CD4-positive, alpha-beta T cell treated with Interleukin-6 for 4 hours (primary cell): ENCODE measurements at places on chromosomes 16 and 17.

GRCh38 chr17:18326039-18326438, 10.9 kb downstream of the SMCR8 start:
- DNase-seq = no peak

DNA sequence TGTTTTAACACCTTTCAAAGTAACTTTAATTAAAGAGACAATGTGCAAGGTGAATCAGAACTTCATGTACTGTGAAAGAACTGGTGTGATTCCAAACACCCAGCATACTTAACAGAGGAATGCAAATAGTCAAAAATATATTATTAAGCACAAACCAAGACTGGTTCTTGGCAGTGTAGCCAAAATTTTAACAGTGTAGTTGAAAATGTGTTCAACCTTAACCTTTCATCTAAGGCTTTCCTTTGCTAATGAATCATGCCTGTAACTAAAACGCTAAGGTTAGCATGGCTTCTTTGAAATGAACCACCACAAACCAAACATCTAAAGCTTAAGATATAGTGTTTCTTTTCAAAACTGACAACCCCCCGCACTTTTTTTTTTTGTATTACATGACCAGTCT, 146.3 kb upstream of the AXIN2 start:
- DNase-seq = no peak

GRCh38 chr16:75343286-75343685, 90.0 kb downstream of the CFDP1 start:
- no peak for DNase-seq

DNA sequence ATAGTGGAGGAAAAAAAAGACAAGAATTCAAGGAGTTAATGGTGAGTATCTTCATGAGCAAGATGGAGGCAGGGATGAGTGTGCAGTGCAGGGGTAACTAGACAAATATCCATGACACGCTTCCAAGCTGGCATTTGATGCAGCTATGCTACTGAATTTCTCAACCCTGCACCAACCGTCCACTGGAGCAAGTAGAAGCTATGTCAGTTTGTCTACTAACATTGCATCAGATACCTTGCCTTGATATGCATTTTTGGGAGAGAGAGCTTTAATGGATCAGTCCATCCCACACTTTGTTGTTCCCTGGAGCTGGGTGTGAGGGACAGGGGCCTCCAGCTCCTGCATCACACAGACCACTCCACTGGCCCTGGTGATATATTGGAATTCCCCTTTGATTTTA, 16.4 kb downstream of the CCL11 start:
- DNase-seq = no peak

DNA sequence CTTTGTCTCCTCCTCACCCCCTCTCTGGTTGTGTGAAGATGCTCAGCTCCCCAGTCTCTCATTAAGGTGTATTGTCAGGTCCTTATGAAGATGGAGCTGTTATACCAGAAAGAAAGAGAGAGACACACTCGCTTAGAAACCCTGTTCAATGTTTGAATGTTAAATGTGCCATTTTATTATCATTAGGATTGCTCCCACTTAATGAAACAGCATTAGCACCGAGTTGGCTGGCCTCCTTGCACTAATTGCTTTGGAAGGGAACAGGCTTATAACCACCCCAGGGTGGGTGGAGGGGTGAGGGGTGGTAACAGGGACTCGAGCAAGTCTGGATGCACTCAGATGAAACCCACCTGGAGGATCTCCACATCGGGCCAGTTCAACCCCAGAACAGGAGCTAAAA, 14.4 kb downstream of the PIPOX start:
- no peak for DNase-seq

GRCh38 chr17:77778636-77779489, 179.6 kb upstream of the TNRC6C start:
- no peak for DNase-seq

- no peak for DNase-seq
These were observed 18.5 kb upstream of the DOC2B start for GRCh38 chr17:199806-200545.

DNA sequence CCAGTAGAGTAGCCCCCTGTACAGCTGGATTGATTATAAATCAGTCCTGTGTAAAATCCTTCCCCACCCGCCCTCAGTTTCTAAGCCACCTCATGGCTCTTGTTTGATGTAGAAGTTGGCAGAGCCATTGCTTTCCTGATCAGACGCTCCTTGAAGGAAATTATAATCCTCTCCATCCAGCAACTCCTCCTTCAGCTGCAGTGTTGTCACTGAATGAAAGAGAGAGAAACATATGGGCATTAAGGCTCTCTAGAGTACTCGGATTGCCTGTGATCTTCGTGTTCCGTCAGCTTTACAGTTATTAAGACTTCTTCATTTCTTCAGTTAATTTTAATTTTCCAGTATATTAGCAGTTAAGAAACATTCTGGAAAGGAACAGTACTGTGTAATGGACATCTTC, 14.3 kb downstream of the NME2 start:
- no peak for DNase-seq

DNA sequence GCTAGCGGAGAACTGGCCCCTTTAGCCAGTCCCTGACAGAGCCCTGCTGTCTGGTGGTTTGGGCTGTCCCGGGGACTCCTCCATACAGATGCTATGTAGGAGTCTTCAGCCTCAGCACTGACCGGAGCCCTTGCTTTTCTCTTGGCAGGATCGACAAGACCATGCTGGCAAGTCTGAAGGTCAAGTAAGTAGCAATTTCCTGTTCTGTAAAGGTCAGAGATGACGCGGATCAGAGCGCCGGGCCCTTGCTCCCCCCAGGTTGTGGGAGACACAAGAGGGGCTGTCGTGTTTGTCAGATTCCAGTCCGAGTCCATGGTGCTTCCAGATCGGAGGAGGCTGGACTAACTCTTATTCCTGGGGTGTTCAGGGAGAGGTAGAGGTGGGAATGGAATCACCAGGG, 4.1 kb downstream of the RAP1GAP2 start:
- DNase-seq = no peak

- DNase-seq = no peak
These were observed 38.5 kb upstream of the ETV4 start for GRCh38 chr17:43584666-43585102.

DNA sequence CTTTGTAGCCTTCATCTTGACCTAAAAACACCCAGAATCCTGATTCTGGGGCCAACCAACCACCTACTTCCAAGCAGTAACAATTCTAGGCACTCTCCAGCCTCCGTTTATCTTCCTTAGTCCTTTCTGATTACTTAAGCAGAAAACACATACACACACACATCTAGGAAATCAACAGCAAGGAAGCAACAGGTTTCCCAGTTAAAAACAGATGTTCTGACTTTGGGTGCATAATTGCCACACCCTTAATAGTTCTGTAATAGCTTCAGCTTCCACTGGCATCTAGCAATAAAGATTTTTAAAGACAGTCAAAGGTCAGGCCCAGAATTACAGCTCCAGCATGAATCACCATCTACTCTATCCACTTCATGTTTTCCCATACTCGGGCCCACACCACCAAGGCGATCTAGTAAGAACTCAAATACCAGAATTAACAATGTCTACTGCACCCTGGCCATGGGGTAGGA, 2.6 kb downstream of the ARHGAP17 start:
- DNase-seq = no peak

DNA sequence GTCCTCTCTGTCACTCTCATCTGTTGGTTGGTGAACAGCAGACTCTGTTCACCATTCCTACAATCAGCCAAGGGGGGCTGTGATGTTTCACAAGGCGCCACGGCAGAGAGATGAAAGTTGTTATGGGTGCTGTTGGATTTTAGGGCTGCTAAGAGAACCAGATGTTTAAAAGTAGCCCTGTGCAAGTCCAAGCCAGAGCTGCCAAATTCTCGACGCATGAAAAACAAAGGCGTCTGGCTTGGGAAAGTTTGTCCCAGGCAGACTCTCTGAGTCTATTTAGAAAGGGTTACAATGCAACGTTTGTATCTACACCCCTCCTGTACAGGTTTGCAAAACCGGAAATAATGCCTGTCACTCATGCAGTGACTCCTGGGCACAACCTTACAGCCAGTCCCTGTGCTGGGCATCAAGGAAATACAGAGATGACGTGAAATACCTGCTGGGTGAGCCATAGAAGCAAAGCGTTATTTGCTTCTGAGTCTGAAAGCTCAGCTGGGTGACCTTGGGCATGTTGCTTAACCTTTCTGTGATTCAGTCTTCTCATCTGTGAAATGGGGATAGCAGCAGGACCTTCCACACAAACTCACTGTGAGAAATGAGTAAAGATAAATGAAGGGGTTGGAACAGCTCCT, 74.8 kb downstream of the XYLT1 start:
- DNase-seq = no peak

DNA sequence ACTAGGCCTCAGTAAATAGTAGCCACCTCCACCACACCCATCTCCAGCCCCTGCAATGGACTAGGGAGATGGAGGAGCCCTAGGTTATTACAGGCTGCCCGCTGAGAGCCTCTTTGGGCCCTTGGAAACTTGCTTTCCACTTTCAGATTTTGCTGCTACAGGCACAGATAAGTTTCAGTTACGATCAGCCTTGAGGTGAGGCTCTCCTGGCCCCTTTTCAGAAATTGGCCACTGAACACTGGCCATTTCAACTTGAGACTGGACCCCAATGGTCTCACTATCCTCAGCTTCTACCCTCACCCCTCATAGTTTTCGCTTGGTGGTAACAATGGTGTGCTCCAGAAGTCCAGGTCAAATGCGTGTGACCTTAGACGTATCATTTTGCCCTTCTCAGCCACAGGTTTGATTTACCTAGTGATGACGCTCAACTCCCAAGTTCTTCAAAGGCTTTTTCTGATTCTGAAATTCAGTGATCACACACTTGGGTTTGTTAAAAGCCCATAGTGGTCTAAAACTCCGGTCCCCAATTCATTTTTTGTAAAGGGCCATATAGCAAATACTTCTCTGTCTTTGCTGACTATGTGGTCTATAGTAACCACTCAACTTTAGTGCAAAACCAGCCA, 1.0 kb downstream of the PMM2 start:
- no peak for DNase-seq

DNA sequence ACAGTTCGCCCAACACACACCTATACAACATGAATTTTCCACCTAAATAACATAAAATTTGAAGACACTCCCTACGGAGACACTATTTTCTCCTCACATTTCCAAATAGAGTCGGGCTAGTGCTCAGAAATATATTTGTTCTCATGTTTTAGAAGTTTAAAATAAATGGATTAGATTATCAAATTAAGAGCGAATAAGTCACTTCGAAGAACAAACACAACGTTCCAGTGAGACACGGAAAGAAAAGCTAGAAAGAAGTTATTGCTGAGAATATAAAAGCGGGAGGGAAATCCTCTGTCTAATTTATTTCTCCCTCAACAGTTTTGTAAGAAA, 2.0 kb upstream of the HS3ST3B1 start:
- no peak for DNase-seq

DNA sequence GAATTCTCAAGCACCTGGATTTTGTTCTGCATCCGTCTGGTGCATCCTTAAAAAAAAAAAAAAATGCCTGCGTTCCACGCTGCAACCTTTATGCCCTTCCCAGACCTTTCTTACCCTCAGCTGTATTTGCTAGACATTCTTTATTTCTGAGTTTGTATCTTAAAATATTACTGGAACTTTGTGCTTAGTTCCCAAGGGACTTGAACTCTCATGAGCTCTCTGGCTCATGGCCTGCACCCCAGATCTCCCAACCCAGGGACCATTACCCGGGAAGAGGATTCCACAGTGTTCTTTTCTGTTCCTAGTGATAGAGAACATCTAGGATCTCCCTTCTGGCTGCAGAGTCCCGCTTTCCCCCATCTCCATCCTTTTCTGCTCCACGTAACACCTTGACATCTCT, 28.9 kb upstream of the CLEC18A start:
- DNase-seq = no peak

DNA sequence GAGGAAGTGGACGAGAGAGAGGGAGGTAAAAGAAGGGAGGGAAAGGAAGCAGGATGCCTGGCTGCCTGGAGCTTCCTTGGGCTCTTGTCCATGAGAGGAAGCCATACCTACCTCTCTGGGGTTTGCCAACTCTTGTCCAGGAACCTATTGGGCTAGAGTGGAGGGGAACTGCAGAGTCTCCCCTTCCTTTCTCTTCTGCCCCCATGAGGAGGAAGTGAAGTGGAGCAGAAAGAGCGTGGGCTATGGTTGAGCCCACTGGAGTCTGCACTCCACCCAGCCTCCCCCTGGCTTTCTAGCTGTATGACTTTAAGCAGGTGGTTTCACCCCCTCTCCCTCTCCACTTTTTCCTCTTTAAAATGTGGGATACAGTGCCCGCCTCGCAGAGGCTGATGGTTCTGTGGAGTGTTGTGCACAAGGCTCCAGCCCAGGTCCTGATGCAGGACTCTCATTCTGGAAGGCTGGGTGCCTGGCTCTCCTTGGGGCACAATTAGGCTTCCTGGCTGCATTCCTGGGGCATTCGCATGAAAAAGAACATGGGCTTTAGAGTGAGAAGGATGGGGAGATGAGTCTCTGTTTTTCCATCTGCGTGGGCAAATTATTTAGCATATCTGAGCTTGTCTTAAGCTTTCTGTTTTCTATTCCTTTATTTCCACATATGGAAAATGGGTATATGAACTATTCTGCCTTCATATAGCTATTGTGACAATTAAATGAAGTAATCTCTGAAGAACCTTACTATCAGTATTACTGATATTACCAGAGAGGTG, 40.7 kb downstream of the HLF start:
- no peak for DNase-seq

DNA sequence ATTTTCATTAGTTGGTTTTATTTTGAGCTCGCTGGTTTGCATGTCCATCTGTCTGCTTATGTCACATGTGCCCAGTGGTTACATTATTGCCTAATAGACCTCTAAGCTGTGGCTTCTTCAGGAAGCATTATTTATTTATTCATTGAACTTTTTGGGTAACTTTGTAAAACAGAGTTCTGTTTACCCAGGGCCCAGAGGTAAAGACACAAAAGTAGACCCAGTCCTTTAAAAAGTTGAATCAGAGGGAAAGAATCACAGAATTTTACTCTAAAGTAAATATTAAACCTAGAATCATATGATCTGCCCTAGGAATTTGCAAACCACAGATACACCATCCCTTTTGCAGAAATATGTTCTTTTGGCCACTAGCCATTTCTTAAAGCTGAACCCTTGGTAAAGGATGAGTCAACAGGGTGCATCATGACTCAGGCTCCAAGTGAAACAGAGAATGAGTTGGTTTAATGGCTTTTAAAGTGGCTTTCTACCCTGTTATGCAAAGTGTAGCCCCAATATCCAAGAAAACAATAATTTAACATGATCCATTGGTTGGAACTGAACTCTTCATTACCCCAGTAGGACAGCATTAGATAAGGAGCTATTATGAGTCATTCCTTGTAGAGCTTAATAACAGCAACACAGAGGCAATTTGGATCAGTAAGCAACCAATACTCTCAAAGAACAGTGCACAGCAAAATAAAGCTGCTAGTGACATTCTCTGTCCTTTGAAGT, 236.3 kb downstream of the KCNJ2 start:
- DNase-seq = no peak

- no peak for DNase-seq
These were observed 444.3 kb downstream of the KCNJ2 start for GRCh38 chr17:70613681-70614080.

GRCh38 chr17:63479495-63480184, 2.8 kb downstream of the ACE start:
- DNase-seq = no peak

GRCh38 chr16:17543073-17543472, 72.3 kb upstream of the XYLT1 start:
- no peak for DNase-seq
